ENCODE measurements at places on chromosomes 1 and 21. TPM values are rescaled to one million over a fixed set of nuclear protein-coding genes. Genes with fewer than 3 reads are reported as not detected.

- no peak for DNase-seq
Measured at GRCh38 chr1:911875-912739, 11.6 kb upstream of the SAMD11 start.

DNA sequence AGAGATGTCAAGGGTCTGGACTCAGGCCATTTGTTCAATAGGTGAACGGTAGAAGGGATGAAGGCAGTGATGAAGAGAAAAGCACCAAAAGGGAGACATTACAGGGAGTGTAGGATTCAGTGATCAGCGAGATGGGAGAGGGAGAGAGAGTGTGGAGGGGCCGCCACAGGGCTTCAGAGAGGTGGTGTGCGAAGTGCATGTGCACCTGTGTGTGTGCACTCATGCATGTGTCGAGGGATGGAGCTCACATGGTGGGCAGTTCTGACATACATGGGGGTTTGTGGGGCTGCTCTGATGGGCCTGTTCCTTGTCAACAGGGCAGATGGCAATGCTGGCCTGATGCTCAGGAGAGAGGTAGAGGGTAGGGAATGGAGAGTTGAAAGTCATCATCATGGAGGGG, 11.4 kb upstream of the KCNA2 start:
- DNase-seq: no peak

DNA sequence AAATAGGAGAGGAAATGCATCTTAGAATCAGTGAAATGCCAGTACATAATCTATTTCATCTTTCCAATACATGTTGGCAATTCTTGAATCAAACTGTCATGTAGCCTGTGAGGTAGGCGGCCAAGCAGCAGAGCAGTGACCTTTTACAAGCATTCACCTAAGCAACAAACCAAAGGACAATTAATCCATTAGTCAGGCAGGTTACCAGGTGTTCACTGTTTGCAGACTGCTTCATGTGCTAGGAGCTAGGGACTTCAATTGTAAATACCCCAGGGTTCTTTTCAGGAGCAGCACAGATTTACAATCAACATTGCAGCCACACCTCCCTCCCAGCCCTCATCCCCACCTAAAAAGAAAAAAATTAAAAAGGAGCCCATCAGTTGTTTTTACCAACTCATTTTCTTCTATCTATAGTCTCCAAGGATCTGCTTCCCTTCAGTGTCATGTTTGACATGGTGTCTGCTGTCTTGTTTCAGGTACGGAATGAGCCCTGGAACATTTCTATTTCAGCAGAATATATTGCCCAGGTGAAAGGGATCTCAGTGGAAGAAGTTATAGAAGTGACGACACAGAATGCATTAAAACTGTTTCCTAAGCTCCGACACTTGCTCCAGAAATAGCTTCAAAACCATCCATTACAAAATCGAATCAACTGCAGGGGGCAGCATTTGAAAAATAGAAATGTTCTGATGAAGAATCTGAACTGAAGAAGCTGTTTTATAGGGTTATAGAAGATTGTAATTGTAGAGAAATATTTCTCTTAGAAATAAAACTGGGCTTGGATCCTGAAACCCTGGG, 23.0 kb downstream of the TATDN3 start:
- peak; percentile 14 for DNase-seq

DNA sequence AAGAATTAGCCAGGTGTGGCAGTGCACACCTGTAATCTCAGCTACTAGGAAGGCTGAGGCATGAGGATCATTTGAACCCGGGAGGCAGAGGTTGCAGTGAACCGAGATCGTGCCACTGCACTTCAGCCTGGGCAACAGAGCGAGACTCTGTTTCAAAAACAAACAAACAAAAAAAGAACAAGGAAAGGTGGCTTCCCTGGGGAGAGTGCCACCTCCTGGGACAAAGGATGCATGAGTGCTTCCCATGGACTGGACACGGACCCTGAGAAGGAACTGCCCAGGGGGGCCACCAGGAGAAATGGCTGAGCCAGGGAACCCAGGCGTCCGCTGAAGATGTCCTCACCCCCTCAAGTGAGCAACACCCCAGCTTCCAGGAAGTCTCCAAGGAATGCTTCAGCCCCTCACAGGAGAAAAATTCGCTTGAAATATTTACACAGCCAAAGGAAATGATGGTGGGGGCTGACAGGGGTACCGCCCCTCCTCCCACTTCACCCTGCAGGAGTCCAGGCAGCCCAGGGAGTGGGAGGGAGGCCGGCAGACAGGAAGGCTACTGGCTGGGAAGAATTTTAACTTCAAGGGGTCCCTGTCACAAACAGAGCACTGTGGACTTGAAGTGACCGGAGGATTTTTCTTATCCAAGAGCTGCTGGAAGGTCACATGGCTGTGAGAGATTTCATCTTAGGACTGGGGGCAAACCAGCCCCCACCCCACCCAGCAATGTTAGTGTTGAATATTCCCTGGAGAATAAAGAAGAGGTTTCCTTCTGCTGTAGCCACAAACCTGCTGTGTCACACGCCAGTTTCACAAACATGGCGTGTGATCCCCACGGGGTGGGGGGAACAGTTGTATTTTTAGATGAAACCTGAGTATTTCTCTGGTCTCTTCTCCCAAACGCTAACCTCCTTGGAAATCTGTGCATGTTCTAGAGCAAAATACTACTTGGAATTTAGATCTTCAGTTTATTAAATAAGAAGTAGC, 90.8 kb upstream of the SLC25A33 start:
- DNase-seq: no peak

- no peak for DNase-seq
Measured at GRCh38 chr21:32975811-32976431, 49.8 kb upstream of the OLIG2 start.

Gene ZBTB8A
- 8.5 TPM for polyA plus RNA-seq

- no peak for DNase-seq
Measured at GRCh38 chr1:89285745-89286380, 13.2 kb upstream of the GBP5 start.

GRCh38 chr1:17102232-17102631, 17.0 kb downstream of the PADI2 start:
- no peak for DNase-seq

DNA sequence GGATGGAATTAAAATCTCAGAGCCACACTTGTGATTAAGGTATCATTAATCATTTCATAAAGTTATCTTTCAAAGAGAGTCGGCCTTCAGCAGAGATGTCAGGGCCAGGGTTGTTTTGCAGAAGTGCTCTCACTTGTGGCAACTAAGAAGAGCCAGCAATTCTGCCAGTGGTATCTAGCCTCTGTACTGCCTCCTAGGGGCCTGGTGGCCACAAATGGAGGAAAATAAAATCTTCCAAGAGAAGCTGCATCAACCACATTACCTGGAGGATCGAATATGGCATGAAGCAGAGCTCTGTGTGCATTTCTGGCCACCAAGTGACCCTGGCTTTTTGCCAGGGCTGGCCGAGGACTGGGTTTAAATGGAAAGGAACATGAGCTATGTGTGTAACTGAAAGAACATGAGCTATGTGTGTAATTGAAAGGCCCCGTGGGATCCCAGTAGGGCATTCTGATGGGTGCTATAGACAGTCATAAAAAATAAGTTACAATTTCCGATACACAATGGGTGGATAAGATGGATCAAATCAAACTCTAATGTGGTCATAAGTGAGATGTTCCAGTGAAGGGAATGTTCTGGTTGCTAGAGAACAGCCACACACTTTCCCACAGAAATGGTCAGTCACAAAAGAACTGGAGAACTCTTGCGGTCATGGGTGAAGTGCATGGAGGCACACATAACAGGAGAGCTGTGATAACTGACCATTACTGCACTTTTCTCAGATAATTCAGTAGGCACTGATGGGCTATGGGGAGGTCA, 335.8 kb downstream of the CAMTA1 start:
- DNase-seq: no peak

DNA sequence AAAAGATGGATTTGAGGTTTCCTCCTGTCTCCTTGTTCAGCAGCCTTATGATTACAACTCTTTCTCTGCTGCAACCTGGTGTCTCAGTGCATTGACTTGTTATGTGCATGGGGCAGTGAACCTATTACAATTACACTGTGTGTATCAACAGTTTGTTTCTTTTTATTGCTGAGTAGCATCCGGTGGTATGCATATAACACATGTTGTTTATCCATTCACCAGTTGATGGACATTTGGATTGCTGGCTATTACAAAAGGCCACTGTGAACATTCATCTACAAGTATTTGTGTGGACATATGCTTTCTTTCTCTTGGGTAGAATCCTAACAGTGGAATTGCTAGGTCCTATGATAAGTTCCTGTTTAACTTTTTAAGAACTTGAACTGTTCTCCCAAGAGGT, 65.9 kb downstream of the FMO4 start:
- DNase-seq: no peak

Gene ALX3
- not detected for polyA plus RNA-seq

DNA sequence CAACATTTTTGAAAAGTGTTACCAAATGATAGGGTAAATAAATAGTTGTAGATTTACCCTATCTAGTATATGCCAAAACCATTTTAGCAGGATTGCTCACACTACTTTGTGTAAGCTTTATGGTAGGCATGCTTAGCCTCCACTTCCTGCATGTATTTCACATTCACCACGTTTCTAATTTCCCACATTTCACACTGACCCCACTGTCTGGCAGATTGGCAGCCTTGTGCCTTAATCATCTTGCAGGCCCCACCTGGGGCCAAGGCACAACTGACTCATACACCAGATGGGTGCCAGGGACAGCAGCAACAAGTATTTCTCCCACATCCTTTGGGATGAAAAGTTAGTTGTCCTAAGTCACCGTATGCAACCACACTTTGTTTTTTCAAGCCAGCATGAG, 21.2 kb upstream of the CENPF start:
- DNase-seq: peak; percentile 91

Gene TATDN3
- polyA plus RNA-seq: 18.9 TPM

- no peak for DNase-seq
Measured at GRCh38 chr1:245016700-245017099, 138.1 kb upstream of the KIF26B start.

Gene KPRP
- polyA plus RNA-seq: 9.9 TPM

DNA sequence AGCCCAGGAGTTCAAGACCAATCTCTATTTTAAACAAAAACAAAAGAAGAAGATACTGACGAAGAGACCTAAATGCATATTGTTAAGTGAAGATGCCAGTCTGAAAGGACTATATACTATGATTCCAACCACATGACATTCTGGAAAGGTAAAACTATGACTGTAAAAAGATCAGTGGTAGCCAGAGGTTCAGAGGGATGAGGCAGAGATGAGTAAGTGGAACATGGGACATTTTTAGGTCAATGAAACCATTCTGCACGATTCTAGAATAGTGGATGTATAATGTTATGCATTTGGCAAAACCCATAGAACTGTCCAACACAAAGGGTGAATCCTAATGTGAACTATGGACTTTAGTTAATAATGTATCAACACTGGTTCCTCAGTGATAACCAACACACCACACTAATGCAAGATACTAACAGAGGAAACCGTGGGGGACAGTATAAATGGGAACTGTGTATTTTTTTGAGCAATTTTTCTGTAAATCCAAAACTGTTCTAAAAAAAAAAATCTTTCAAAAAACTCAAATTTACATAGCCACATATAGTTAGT, 8.2 kb downstream of the RC3H1 start:
- peak; percentile 56 for DNase-seq

DNA sequence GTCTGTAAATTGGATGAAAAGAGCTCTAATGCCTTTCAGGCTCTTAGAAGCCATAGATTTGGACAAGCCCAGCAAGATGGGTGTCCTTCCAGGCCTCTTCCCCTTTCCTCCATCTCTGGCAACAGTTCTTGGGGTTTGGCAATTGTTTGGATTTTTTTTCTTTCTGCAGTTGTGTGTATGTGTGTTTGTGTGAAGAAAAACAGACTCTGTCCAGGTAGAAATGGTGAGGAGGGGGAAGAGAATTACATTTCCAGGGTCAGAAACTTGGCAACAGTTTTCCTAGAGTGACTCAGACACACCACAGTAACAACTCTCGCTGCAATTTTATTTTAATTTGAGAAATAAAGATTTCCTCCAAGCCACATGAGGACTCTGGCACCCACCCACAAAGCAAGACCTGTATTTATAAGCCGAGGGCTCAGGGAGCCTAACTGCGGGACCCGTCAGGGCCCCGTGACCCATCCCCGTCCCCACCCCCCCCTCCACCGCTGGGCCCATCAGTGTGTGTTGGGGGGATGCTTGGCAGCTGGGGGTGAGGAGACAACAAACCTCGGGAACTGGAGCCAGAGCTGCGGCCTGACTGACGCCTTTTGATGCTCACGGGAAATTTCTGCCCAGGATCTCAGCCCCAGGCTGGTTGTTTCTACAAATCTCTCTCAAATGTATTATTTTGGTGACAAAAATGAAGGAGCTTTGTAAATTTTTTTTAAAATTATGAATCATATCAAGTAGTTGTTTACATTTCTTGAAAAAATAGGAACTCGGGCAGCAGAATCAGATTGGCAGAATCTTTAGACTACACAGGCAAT, 4.4 kb downstream of the TMEM200B start:
- no peak for DNase-seq

Gene FCGR2B
- not detected for polyA plus RNA-seq

Gene KCNH1
- 0.71 TPM for polyA plus RNA-seq

- peak; percentile 76 for DNase-seq
Measured at GRCh38 chr1:67683766-67684525, 1.1 kb upstream of the GADD45A start.

- peak; percentile 84 for DNase-seq
Measured at GRCh38 chr1:164644774-164645644, 86.0 kb downstream of the PBX1 start.

Gene TNFRSF4
- not detected for polyA plus RNA-seq

DNA sequence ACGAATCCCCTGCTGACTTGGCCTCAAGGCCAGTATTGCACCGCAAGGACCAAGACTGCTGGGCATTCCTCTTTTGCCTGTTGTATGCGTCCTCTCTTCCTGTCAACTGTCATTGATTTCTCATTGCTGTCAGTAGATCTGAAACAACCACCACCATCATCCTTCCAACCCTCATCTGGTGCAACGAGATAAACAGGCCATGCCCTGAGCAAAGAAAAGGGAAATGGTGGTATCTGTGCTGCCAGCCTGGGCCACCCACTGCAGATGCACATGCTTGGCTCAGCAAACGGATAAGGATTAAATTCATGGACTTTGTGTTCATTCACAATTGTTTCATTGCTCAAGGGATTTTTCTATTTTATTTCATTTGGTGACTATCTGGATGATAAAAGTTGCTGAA, 13.6 kb downstream of the OXCT2 start:
- DNase-seq: no peak

Gene RHCE
- 1.6 TPM for polyA plus RNA-seq

GRCh38 chr21:33039536-33039935, 13.8 kb downstream of the OLIG2 start:
- no peak for DNase-seq

Gene TNNI3K
- polyA plus RNA-seq: not detected

DNA sequence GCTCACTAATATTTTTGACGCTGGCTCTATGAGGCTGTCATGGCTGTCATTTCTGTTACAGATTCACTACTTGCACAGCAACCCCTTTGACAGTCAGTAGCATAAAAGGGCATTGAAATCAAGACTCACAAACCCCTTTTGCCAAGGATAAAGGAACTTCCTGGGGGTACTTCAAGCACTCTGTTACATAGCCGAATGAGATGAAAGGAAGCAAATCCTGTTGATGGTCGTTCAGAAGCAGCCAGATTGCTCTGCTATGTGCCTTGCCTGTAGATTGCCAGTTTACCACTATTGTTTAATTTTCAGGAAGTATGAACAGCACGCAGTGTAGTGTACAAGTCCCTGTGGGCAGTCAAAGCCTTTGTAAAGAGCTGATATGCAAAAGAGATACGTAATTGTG, 296.2 kb downstream of the LRRIQ3 start:
- DNase-seq: no peak

- DNase-seq: no peak
Measured at GRCh38 chr1:235892734-235893413, 26.2 kb upstream of the LYST start.

Measured in GM23248 (cell line).